Esophagus mucosa (tissue), 1 donor: ENCODE measurements at places on chromosomes 4 and X.
A peak's percentile ranks its signal among the peaks of the same experiment; 100 is the strongest.

- ATAC-seq: no peak
Measured at GRCh38 chr4:151874328-151874727, 113.5 kb upstream of the GATB start.

DNA sequence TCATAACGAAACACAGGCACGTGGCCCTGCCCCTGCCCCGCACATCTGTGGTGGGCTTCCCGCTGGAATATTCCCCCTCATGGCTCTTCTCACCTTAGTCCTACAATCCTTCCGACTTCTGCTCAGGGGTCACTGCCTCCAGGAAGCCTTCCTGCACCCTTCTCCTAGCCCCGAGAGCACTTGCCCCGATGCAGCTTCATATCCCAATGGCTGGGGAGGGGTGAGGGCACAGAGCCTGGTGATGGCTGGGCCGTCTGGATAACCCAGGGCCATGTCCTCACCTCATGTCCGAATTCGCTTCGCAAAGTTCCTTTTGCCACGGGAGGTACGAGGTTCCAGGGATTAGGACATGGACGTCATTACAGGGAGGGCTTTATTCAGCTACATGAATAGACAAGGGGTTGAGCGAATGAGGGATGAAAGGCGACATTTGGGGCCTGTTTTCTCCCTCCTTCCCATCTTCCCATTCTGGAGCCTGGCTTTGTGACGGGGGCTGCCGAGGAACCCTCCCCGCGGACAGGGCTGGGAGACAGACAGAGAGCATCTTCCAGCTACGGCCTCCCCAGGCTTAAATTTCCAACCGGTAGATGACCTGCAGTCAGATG lies 35.5 kb upstream of the HMX1 start:
- no peak for ATAC-seq

GRCh38 chrX:32896088-32896487 lies 315.3 kb downstream of the DMD start:
- no peak for ATAC-seq

GRCh38 chrX:134622813-134623185 lies 35.5 kb downstream of the PLAC1 start:
- ATAC-seq: no peak

DNA sequence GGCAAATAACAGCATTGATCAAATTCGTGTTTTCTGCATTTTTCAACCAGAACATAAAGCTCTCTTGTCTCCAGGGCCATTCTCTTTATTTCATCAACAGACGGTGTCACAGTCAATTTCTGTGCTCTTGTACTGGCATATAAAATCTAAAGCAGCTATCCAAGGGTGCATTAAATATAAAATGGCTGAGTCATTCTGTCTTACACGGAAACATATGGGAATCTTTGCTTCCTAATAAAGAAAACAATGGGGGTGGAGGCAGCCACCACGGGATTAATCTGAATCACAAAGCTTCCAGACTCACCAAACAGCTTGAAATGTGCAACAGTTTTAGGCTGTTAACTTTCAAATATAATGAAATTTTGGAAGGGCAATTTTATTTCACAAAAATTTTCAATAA lies 132.6 kb downstream of the IL15 start:
- ATAC-seq: peak; percentile 47
